ENCODE measurements at places on chromosomes 12 and 14.

DNA sequence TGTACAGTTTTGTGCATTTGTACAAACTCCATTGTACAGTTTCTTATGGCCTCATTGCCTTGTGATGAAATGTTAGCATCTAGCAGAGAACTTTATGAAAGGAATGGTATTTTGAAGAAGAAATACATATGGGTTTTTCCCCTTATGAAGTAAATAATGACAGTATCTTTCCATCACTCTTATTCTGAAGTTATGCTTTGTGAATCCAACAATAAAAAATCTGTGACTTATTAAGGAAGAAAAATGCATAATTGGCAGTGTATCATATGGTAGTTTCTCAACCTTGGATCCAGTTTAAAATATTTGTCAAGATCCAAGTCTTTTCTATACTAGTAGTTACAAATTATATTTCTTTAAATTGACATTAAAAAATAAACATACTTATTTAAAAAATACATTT is 859.1 kb upstream of the FLRT2 start:
- DNase-seq = no peak

DNA sequence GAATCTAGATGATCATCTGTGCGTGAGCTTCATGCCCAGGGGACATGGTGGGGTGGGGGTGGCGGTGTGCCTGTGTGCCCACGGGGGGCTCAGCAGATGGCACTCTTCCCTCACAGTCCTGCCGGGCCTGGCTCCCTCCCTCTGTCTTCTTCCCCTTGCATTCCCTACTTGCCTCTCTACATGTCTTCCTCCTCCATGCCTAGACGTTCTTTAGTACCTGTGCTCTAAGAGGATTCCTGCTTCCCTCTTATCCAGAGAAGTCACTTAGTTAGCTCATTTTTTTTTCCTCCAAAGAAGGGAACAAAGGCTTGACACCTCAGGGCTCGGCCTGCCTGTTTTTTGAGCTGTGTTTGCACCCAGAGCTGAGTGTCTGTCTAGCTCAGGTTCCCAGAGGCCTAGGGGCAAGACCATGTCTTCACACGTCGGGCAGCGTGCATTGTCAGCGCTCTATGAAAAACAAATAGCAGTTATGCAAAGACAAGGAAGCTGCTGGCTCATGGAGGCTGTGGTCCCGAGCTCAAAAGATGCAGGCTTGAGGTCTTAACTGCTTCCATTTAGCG is 48.8 kb downstream of the NINJ2 start:
- no peak for DNase-seq

DNA sequence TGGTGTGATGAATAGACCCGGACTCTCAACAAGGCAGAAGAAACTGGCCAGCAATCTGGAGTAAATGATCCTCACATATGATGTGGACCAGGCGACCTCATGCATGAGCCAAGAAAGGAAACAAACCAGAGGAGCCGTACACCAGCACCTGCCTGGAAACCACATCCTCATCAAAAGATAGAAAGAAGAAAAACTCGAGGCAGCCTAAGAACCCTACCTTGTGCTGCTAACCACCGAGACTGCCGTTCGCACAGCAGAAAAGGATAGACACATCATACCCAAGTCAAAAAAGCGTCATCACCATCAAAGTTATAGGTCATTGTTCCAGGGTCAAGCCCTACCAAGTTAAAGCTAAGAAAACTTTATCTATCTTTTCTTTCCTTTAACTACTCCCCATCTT is 66.7 kb downstream of the RESF1 start:
- DNase-seq = no peak

- DNase-seq = no peak
Measured at GRCh38 chr14:81946375-81946774, 412.7 kb upstream of the SEL1L start.

DNA sequence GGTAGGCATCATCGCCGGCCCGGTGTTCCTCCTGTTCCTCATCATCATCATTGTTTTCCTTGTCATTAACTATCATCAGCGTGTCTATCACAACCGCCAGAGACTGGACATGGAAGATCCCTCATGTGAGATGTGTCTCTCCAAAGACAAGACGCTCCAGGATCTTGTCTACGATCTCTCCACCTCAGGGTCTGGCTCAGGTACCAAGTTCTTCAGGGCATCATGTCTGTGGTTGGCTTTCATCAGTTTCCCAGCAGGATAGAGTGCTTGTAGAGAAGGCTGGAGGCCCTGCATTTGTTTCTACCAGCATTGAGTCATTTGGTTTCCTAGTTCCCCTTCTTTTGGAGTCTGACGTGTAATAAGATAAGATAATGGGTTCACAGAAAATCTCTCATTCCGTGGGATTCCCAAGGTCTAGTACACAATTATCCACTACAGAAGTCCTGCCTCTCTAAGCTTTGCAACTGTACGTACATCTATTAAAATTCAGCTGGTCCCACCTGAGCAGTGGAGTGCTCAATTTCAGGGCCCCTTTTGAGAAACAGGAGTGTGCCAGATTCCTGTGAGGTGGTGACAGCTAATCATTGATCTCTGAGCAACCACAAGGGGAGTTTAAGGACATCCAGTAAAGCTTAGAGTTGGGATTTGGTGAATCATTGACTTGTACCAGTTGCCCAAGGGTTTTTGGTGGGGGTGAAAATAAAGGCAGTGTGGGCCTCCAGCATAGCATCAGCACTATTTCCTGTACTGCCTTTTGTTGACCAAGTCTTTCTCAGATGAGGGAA is 25.1 kb downstream of the ACVR1B start:
- no peak for DNase-seq

DNA sequence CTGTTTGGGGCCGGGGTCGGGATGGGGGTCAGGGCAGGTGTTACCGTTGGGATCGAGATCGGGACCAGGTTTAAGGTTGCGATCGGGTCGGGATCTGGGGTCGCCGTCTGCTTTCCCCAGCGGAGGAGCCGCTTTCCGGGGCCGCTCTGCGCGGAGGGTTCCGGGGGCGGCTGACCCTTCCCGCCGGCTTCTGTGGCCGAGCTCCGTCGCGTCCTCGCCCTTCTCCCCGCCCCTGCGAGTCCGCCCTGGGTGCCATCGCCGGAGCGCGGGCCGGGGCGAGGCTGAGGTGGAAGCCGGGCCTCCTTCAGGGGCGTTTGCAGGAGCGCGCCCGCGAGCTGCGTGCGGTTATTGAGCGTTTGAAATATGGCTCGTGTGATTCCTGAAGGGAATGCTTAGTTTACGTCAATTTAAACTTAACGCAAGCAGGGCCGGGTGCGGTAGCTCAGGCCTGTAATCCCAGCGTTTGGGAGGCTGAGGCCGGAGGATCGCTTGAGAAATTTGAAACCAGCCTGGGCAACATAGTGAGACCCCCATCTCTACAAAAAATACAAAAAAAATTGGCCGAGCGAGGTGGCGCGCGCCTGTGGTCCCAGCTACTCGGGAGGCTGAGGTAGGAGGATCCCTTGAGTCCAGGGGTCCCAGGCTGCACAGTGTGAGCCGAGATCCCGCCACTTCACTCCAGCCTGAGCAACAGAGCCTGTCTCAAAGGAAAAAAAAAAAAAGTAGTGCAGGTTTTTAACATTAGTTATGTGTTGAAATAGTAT is 620 bp downstream of the PGAM5 start:
- no peak for DNase-seq

DNA sequence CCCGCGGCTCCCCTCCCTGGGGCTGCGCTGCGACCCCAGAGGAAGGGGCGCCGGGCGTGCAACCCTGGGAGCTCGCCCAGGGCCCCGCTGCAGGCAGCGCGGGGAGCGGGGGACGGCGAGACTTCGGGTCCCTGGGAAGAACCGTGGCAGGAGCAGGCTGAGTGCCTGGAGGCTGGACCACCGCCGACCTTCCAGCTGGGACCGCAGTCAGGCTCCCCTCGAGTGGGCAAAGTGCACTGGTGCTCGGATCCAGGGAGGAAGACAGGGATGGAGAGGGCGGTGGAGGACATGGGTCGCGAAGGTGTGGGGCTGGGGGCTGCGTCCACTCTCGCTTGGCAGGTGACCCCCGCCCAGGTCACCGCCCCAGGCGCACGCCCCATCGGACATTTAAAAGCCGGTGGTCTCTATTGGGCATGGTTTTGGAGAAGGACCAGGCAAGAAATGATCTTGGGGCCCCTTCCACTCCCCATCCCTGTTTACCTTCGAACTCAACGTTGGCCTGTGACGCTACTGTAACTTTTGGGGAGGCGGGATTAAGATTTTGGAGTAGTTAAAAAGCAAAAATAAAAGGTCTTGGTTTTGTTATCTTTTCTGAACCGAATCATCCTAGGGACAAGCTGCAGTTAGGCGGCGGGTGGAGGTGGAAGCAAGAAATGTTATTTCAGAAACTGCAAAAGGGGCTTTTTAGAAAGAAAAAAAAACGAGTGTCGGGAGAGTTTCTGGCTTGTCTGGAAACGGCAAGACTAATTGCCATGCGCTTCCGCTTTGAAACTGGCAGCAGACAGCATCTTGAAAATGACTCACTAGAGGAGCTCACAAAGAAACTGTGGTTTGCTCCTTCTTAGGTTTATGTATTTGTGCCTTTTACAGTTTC is 1.0 kb downstream of the ELK3 start:
- DNase-seq = peak; percentile 54
